ENCODE measurements at places on chromosomes 3 and 15.

GRCh38 chr15:70802629-70803028 is 39.3 kb upstream of the UACA start:
- no peak for DNase-seq

DNA sequence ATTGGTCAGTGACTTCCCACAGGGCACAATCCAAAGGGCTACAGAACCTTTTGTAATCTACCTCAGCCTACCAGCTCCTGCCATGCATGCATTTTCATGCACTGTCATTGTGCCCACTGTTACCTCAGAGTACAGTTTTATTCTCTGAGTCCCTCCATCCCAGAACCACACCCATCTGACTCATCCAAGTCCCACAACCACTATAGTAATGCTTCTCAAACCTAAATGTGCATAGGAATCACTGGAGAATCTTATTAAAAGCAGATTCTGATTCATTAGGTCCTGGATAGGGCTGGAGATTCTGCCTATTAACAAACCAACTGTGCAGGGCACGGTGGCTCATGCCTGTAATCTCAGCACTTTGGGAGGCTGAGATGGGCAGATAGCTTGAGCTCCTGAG is 3.7 kb upstream of the B3GALNT1 start:
- DNase-seq = no peak

- no peak for DNase-seq
Observed at GRCh38 chr3:6540981-6541380, 319.9 kb upstream of the GRM7 start.

DNA sequence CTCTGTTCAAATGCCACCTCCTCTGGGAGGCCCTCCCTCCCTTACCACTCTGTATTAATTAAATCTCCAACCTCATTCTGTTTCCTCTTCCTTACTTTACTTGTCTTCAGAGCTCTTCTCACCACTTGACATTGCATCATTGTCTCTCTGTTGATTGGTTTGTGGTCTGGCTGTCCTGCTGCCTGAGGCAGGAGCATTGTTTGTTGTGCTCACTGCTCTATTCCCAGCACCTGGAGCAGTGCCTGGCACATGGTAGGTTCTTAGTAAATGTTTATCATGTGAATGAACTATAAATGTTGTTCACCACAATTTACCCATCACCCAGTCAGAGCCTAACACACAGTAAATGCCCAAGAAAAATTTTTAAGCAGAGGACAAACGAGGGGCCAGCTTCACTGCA is 6.7 kb upstream of the BFSP2 start:
- DNase-seq = no peak

- DNase-seq = peak; percentile 60
Observed at GRCh38 chr3:43286841-43287499, 630 bp downstream of the SNRK start.

GRCh38 chr3:126349071-126349470 is 8.1 kb downstream of the KLF15 start:
- DNase-seq = no peak

- DNase-seq = no peak
Observed at GRCh38 chr15:51444112-51444511, 102.7 kb downstream of the GLDN start.

- no peak for DNase-seq
Observed at GRCh38 chr15:76270876-76271275, 40.4 kb downstream of the ETFA start.

DNA sequence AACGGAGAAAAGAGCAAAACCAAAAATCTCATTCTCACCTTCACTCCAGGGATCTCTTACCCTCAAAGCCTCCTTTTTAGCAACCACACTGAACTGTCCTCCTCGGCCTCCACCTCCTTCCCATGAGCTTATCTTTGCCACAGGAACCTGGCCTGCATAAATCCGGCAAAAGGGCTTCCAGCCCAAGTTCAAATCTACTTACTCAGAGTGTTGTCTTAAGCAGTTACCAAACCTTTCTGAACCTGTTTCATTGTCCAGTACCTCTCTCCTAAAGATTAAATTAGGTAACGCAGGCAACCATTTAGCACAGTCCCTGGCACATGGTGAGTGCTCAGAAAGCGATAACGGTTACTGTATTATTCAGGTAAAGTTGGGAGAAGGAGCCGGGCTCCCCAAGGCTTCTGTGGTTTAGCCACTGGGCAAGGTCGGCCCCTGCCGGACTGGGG is 777 bp downstream of the CIB1 start:
- no peak for DNase-seq

DNA sequence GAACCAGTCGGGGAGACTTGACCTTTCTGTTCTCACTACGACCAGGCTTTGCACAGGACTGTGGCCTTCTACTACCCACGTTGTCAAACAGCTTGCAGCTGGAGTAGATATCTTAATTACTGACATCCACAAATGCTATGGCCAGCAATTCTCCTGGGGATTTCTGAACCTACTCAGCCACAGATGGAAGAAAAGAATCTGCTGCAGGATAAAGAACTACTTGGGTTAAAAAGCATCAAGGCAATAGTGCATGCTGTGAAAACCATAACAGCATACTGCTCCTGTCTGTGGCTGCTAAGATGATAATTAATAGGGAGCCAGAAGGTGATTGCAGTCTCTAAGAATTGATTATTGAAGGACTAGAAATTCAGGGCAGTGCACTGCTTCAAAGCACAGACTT is 859.2 kb upstream of the SEMA6D start:
- no peak for DNase-seq

- no peak for DNase-seq
Observed at GRCh38 chr15:89184357-89184756, 37.0 kb downstream of the RLBP1 start.

DNA sequence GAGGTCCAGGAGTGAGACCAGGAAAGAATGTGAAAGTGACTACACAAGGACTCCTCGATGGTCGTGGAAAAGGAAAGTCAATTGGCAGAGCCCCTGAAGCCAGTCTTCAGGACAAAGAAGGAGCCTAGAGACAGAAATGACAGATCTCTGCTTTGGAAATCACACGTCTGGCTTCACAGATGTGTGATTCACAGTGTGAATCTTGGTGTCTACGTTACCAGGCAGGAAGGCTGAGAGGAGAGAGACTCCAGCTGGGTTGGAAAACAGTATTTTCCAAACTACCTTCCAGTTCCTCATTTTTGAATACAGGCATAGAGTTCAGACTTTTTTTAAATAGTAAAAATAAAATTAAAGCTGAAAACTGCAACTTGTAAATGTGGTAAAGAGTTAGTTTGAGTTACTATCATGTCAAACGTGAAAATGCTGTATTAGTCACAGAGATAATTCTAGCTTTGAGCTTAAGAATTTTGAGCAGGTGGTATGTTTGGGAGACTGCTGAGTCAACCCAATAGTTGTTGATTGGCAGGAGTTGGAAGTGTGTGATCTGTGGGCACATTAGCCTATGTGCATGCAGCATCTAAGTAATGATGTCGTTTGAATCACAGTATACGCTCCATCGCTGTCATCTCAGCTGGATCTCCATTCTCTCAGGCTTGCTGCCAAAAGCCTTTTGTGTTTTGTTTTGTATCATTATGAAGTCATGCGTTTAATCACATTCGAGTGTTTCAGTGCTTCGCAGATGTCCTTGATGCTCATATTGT is 6.0 kb downstream of the CCR2 start:
- DNase-seq = no peak

- no peak for DNase-seq
Observed at GRCh38 chr15:39506146-39506545, 74.7 kb upstream of the THBS1 start.

DNA sequence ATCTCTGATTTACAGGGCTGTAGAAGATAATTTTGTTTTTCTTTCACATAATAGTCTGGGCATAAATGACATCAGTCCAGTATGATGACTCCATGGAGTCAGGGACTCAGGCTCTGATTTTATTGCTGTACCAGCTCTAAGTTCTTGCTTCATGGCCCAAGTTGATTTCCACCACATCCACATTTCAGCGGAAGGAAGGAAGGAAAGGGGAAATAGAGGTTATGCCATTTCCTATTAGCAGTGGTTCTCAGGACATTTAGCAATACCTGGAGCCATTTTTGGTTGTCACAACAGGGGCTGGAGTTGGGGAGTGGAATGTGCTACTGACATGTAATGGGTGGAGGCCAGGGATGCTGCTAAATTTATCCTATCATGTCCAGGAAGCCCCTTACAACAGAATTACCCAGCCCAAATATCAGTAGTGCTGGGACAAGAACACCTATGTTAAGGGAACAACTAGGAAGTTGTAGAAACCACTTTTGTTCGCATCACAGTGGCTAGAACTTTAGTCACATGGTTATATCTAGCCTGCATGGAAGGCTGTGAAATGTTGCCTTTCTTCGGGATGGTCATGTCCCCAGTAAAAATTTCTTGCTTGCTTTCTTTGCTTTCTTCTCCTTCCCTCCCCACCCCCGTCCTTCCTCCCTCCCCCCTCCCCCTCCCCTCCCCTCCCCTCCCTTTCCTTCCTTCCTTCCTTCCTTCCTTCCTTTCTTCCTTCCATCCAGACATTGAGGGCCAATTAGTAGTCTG is 42.1 kb downstream of the OXSR1 start:
- no peak for DNase-seq

DNA sequence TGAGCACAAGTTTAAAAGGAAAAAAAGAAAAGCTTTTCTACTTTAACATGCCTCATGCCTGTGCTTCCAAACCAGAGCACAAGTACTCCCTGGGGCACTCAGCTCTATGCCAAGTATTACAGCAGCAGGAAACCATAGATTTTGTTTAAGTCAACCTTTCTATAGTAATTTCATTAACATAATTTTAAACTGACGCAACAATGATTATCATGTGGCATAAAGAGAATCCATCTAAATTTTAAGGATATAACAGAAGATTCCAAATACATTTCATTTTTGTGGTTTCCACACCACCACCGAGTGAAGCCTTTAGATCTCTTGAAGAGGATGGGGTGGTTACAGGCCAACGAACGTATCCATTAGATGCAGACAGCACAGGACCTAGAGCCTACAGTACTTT is 112.1 kb downstream of the TNIK start:
- no peak for DNase-seq

DNA sequence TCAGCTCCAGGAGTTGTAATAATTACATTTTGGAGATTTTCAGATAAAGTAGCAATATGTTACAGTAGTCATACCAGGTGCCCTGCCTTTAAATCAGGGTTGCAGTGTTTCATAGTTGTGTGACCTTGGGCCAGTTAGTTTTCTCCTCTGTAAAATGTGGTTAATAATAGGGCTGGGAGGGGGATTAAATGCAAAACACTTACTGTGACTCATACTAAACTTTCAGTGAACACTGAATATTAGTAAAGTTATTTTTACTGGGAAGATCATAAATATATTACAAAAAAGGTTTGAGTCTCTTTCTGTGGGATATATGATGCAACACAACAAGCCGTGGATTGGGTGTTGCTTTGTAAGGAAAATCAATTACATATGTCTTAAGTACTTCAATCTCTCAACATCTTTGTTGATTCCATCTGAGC is 1.1 kb upstream of the EBLN2 start:
- DNase-seq = no peak

DNA sequence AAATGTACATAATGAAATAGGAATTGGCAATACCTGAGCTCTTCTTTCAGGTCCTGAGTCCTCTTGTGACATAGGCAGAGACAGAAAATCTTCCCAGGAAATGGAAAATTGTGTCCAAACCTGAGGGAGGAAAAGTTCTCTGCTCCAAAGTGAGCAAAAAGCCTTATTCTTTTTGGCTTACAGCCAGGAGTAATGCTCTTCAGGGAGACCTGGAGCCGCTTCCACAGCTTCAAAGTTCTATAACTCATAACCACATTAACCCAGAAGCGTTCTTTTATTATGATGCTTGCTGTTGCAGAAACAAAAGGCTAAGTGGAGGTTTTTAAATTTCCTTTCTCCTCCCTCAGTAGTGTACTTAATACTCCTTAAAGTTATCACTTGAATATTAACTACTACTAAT is 633 bp downstream of the IGSF10 start:
- no peak for DNase-seq

DNA sequence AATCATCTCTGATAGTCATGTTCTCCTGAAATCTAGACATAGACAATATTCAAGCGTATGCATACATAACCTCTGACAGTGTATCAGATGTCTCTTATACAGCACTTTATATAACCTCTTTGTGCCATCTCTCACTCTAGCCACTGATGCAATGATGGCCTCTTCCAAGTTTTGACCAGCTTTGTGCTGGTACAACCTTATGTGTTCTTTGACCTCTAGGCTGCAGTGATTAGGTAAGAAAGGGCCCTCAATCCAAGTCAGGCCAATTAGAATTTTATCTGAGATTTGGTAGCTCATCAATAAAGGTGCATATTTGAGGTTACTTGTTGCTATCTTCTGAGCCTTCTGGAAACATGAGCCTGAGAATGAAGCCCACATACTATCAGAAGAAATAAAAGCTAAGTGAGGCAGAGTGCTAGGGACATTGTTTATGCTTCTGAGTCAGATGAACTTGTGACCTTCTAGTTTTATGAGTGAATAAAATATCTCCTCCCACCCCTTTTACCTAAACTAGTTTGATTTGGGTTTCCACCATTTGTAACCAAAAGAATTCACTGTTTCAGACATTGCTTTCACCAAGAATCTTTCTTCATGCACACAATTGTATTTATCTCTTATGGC is 283.2 kb upstream of the SUCLG2 start:
- no peak for DNase-seq

DNA sequence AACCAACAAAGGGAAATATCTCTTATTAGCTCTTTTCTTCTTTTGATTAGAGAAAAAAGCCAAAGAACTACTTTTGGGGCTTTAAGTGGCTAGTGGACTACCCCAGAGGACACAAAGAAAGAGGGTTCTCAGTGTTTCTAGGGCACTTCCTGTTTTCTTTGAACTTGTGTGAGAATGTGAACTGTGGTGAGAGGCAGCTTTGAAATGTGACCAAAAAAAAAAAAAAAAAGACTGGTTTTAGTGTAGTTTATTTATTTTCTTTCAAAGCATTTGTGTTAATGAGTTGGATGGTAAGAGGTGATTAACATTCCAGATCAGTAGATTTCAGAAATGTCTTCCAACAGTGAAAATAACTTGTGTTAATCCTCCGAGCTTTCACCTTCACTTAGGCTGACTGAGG is 32.4 kb downstream of the SELENOT start:
- DNase-seq = no peak

DNA sequence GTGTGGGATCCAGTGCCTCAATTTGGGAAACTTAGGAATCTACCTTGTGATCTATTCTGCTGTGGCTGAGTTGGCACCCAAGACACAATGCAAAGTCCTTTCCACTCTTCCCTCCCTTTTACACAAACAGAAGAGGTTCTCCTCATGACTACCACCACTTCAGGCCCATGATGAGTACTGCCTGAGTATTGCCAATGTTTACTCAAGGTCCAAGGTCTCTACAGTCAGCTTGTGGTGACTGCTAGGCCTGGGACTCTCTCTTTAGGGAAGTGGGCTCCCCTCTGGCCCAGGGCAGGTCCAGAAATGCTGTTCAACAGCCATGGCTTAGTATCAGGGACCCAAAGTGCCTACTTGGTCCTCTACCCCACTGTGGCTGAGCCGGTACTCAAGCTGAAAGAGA is 56.8 kb upstream of the PEX5L start:
- no peak for DNase-seq

GRCh38 chr3:89101251-89101650 is 6.2 kb upstream of the EPHA3 start:
- no peak for DNase-seq

DNA sequence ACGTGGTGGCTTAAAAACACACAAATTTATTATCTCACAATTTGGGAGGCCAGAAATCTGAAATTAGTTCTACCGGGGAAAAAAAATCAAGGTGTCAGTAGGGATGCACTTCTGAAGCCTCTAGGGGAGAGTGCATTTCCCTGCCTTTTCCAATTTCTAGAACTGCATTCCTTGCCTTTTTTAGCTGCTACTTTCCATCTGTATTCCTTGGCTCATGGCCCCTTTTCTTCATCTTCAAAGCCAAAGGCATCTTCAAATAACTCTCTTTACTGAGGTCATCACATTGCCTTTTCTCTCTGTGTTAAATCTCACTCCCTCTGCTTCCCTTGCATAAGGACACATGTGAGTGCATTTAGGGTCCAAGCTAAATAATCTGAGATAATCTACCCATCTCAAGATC is 69.5 kb upstream of the NEO1 start:
- DNase-seq = no peak

All from HEK293T (cell line).